ENCODE measurements at places on chromosomes 13 and 19.

DNA sequence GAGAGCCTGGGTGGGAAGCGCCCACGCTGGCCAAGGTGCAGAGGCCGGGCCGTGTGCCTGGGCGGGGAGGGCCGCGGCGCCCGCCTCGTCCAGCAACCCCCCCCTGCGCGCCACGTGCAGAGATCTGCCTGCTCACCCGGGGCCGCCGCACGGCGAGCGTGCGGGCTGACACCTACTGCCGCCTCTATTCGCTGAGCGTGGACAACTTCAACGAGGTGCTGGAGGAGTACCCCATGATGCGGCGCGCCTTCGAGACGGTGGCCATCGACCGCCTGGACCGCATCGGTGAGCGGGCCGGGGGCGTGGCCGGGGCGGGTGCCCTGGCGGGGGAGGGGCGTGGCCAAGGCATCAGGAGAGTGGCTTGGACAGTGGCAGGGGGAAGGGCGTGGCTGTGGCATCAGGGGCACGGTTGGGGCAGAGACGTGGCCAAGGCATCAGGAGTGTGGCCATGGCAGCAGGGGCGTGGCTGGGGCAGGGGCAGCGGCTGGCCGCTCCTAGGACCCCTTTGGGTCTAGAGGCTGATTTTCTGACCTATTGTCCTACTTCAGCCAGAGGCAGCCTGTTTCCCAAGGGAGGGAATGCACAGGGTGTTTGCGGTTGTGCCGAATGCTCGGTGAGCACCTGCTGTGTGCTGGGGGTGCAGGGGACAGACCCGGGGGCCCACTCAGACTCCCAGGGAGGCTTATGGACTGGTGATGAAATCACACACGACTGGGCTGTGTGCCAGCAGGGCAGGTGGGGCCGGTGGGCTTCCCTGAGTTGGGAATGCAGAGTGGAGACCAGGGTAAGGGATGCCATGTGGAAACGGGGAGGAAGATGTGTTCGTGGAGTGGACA lies 19.4 kb downstream of the POLRMT start:
- no peak for DNase-seq

DNA sequence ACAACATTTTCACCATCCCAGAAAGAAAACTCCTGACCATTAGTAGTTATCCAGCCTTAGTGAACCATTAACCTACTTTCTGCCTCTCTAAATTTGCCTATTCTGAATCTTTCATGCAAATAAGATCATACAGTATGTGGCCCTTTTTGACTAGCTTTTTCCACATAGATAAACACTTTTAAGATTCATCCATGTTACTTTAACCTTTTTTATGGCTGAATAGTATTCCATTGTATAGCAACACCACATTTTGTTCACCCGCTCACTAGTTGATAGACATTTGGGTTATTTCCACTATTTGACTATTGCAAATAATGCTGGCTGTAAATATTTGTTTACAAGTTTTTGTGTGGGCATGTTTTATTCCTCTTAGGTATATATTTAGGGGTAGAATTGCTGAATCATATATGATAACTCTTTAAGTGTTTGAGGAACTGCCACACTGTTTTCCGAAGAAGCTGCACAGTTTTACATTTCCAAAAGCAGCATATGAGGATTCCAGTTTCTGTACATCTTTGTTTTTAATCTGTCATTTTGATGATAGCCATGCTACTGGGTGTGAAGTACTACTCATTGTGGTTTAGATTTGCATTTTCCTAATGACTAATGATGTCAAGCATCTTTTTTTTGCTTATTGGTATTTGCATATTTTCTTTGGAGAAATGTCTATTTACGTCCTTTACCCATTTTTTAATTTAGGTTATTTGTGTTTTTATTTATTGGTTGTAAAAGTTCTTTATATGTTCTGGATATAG lies 17.1 kb downstream of the COG6 start:
- DNase-seq, result no peak

DNA sequence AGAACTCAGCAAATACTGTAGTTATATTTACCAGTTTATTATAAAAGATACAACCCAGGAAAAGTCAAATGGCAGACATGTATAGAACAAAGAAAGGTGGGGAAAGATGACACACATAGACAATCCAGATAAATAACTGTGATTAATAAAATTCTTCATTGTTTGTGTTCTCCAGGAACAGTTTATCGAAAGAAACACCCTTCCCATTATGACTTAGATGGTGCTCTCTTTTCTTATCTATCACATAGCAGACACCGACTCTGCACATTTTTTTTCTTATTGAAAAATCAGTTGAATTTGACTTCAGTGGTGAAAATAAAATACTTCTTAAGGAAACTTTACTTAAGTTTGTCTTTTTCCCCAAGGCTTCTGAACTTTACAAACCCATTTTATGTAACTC lies 6.2 kb downstream of the ZNF708 start:
- no peak for DNase-seq

- peak; percentile 68 for DNase-seq
Measured at GRCh38 chr19:14979476-14980255, at the start of gene SLC1A6. Gene SLC1A6, minus strand, starts transcription at chr19:14979864. Its CDS starts 6,954 bp downstream, at chr19:14972910.

DNA sequence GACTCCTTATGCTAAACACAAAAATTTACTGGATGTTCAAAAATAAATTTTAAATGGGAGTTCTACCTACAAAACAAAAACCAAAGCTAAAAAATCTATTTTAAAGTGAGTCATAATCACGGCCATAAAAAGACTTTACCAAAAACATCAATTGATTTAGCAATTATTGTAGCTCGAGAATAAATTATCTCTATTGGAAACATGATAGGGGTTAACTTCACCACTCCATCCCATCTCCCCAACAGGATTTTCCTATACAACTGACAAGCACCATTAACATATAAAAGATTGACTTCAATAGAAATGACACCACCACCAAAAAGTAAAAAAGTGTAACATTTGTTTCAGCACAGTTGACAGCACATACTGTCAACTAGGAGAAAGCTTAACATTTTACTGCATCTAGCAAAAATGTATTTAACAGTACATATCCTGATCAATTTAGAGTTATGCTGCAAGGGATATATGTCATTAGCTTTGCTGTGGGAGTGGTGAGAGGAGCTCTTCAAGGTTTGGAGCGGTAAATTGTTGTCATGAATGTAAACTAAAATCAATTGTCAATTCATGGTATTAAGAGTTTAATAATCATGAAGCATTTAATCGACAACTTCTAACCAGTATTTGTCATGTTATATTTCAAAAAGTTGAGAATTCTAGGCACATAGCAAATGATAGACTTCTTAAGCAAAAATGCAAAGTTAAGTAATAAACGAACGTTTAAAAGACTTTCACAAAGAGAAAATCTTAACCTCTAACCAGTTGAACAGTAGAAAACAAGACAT lies 3.8 kb downstream of the UBL3 start:
- no peak for DNase-seq

- no peak for DNase-seq
Measured at GRCh38 chr19:30419568-30420180, 47.5 kb downstream of the ZNF536 start.

GRCh38 chr19:45168767-45169351 lies 8.1 kb upstream of the NKPD1 start:
- DNase-seq, result no peak

GRCh38 chr13:112928972-112929782 lies 39.8 kb upstream of the MCF2L start:
- DNase-seq, result no peak

DNA sequence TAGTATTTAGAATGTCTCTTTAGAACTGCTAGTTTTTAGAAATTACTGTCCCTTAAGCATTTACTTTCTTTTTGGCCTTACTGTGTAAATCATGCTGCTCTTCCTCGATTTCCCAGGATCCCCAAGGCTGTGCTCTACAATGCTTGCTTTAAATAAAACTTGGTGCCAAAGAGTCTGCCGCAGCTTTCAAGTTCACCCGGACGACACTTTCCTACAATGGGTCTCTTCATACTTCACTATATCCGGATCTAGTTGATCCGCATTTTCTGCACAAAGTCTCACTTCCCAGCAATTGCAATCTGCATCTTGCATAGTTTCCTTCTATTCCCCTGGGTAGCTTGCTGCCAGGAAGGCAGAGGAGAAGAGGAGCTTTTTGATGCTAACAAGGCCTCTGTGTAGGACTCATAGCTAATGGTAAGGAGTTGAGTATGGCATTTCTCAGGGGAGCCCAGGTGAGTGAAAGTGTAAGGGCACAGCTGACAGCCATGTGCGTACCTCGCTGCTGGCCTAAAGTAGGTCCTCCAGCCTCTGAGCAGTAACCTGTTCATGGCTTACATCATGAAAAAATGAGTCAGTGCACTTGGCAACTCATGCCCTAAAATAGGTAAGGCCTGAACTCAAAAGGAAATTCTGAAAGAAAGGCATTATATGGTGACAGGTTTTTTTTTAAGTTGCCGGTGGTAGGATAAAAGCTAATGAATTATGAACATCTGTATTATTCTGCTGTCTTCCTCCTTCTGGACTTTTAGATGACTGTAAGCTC lies 101.6 kb downstream of the ENOX1 start:
- DNase-seq, result no peak

DNA sequence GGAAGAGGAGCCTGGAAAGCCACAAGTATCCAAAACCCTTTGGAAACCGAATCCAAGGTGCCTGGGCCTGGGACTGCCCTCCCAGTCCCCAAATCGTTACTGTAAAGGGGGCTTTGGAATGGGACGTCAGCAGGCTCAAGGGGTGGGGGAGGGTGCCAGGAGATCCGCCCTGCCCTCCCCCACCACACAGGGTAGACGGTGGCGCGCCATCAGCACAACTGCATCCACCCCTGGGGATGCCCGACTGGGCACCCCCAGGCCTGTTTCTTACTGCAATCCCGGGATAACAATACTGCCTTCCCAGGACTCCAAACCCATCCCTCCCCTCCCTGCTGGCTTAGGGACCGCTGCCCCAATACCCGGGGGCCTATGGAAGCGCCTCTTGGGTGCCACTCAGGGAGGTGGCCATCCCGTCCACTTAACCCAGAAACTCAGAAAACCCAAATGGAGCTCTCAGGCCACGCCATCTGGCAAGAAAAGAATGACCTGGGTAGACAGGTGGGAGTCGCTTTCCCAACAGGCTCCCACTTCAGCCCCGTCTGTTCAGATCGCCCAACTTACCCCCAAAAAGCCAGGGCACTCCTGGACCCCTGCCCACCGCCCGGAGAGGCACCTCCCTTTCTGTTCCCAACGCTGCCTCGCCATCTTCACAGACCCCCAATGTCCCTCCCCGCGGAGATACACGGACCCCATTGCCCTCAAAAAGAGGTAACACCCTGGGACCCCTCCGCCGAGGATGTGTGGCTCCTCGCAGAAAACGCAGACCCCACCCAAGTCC lies 2.4 kb downstream of the KLF16 start:
- no peak for DNase-seq

DNA sequence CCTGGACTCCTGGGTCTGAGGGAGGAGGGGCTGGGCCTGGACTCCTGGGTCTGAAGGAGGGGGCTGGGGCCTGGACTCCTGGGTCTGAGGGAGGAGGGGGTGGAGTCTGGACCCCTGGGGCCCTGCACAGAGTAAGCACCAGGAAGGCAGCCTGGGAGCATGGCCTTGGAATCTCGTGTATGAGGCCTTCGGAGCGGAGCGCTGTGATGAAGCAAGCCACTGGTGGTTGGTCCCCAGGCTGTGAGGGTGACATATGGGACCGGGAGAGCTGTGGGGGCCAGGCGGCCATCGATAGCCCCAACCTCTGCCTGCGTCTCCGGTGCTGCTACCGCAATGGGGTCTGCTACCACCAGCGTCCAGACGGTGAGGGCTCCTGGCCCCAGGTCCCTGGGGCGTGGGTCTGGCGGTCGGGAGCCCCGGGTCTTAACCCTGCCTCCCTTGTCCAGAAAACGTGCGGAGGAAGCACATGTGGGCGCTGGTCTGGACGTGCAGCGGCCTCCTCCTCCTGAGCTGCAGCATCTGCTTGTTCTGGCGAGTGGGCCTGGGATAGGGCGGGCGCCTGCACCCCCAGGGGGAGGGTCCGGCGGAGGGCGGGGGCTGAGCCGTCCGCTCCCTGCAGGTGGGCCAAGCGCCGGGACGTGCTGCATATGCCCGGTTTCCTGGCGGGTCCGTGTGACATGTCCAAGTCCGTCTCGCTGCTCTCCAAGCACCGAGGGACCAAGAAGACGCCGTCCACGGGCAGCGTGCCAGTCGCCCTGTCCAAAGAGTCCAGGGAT lies 918 bp downstream of the TMEM190 start:
- peak; percentile 63 for DNase-seq

- DNase-seq, result no peak
Measured at GRCh38 chr13:21458451-21458812, 671 bp downstream of the ZDHHC20 start.

DNA sequence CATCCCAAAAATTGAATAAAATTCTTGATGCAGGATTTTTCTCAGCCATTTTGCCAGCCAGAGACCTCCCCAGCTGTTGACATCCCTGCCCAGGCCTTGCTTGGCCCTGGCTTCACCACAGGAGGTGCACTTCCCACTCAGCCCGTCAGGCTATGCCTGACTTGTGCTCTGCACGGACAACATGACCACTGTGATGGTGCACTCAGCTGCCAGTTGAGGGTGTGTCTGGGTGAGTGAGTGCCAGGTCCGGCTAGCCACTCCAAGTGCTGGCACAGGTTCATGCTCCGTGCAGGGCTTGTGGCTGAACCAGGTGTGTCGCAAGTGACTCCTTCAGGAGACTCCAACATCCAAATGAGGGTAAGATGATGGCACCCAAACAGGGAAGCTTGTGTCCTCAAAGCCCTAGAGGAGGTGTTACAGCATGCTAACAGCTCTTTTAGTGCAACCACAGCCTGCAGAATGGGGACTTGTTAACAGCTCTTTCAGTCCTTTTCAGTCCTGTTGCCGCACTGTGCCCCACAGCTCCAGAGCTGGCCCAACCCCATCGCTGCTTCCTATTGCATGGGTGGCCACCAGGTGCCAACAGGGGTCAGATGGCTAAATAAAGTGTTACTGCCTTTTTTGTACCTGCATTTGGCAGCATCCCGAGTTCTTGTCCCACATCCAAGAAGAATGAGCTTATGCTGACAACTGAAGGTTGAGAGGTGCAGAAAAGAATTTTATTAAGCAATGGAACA lies 380.7 kb downstream of the SLITRK5 start:
- no peak for DNase-seq

- no peak for DNase-seq
Measured at GRCh38 chr19:48479686-48480085, 10.5 kb downstream of the CYTH2 start.

- DNase-seq, result no peak
Measured at GRCh38 chr13:95276037-95276505, 25.2 kb downstream of the ABCC4 start.

DNA sequence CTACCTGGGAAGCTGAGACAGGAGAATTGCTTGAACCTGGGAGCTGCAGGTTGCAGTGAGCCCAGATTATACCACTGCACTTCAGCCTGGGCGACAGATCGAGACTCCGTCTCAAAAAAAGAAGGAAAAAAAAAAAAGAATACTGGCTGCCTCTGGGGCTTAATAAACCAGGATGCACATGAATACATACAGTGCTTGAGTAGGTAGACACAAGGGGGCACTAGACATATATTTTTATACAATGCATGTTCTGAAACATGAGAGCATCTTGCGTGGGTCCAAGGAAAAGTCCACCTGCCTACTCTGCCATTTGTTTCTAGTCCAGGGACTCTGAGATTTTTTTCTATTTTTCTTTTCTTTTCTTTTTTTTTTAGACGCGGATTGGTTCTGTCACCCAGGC lies 31.2 kb downstream of the KEAP1 start:
- no peak for DNase-seq

GRCh38 chr19:29645911-29646310 lies 19.4 kb upstream of the PLEKHF1 start:
- no peak for DNase-seq

Data from retina (tissue), 1 donor.